ENCODE measurements at places on chromosomes 3 and 15. TPM values are rescaled to one million over a fixed set of nuclear protein-coding genes. Genes with fewer than 3 reads are reported as not detected.

SRPRB gene
- 36.2 TPM for total RNA-seq

LRIG1 gene
- 123 TPM for total RNA-seq

PSTPIP1 gene
- 2.9 TPM for total RNA-seq

- no peak for DNase-seq
Measured at GRCh38 chr3:198027799-198028390, 67.9 kb downstream of the LMLN start.

- no peak for DNase-seq
Measured at GRCh38 chr3:78858174-78858573, 909.6 kb downstream of the ROBO1 start.

GPR62 gene
- total RNA-seq = 0.62 TPM

GRCh38 chr15:88752951-88753350 is 50.3 kb upstream of the ACAN start:
- no peak for DNase-seq

DNA sequence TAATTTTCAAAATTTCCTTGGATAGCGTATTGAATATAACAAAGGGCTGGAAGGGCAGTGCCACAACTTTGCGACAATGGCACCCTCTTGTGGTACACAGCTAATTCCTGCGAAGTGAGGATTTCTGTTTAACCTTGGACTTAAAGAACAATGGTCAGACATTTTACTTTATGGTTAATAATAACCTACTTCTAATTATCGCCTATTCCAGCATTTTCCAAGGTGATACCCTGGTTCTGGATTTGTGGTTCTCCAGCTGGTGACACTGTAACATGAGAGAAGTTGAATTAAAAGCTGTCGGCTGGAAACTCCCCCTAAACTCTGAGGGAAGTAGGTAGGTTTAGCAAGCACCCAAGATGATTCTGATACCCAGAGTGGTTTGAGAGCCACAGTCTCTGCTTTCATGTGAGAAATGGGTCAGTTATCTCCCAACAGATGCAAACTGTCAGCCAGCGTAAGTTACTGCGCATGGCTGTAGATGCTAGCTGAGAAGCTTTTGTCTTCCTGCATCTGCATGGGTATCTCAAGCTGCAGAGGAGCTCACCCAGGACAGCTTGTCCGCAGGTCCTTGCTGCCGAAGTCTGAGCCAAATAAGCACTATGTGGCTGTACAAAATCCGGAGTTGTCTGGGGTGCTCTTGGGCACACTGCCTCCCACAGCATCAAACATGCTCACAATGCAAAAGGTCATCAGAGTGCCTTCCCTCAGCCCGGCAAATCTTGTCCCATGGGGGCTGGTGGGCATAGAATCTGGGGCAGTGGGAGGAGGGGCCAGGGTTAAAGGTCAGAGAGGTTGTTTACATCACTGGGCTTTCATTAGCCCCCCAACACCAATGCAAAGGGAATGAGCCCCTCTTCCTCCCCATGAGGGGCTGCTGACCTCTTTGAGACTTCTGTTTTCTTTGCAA is 6.6 kb upstream of the CHSY1 start:
- DNase-seq = peak; percentile 63

GRCh38 chr3:32118215-32118614 is 11.8 kb downstream of the GPD1L start:
- DNase-seq = no peak

SMCO1 gene
- 41.1 TPM for total RNA-seq

DNA sequence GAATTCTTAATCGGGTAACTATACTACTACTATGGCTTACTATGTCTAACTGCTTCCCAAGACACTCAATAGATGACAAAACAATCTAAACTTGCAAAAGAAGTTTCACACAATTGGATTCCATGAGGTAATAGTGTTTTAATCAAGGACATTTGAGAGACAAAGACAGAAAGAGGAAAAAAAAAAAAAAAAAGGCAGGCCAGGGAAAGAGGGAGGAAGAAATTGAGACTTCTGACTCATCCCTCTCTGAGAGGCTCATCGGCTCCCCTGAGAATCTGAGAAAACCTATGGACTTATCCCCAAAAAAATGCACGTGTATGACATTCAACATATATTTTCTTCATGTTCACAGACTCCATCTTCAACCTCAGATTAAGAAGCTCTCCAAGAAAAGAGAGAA is 61.0 kb downstream of the SCAPER start:
- DNase-seq = no peak

- no peak for DNase-seq
Measured at GRCh38 chr15:72936691-72937679, 115.3 kb upstream of the NEO1 start.

- DNase-seq = no peak
Measured at GRCh38 chr3:160105907-160106584, 117.4 kb downstream of the IL12A start.

DNA sequence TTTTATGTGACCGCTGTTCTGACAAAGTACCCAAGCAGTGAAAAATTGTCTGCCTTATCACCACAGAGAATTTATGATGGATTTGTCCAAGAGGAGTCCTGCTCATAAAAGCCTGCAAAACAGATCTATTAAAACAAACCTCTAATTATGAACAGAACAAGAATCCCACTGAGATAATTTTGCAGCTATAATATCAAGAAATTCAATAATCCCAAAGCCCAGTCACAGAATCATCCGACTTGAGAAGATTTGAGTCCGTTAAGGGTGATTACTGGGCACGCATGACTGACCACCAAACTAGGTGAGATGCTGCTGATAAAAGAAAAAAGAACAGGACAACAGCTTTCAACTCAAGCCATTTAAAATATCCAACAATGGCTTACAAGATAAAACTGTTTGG is 231.0 kb upstream of the WNT5A start:
- no peak for DNase-seq

GRCh38 chr15:69298697-69299441 is at the start of gene PAQR5:
Gene PAQR5, plus strand, starts transcription at chr15:69298912. Its CDS starts 61,169 bp downstream, at chr15:69360081.
- peak; percentile 71 for DNase-seq

TSC22D2 gene
- total RNA-seq = 38.9 TPM

CCDC39 gene
- not detected for total RNA-seq

GOLGA8H gene
- total RNA-seq = 0.79 TPM

DNA sequence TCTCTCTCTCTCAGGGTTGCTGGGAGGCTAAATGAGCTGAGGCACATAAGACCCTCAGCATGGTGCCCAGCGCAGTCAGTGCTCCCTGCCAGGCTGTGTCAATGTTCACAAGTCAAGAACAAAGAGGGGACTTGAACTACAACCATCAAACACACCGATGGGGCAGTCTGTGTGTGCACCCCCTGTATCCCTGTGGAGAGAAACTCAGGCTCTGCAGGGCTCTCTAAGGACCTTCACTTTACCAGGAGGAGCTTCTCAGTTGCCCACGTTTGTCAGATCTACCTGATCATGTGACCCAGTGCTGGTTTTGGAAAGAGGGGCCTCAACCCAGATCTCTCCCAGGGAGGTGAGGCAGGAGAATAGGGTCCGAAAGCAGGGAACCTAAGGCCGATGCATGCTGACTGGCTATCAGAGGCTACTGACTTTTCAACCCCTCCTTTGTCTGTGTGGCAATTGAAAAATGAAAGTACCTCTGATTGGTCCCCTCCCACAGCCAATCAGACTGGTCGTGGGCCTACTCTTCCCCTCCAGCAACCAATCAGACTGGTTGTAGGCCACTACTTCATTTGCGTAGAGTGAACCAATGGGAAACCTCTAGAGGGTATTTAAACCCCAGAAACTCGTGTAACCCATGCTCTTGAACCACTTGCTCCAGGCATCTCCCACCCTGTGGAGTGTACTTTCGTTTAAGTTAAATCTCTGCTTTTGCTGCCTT is 34.0 kb downstream of the RHCG start:
- DNase-seq = no peak

B3GALNT1 gene
- 89.6 TPM for total RNA-seq

DNA sequence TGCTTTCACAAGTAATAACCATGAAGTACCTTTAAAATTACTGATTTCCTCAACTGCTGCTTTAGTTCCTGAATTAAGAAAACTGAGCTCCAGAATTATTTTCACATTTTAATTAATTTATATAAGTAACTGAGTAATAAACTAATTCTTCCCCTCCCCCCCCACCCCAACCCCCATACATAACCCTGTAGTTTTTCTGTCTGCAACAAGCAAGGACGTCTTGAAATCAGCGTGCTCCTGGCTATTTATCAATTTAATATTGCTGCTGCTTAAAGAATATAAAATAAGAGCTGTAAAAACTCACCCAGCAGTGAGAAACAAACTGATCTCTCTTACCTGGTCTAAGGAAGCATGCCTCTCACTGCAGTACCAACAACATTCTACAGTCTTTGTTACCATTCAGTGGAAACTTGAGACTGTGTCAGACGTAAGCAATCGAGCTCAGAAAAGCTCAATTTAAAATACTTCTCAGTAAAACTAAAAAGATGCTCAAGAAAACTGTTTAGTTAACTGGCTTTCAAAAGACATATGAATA is 121.0 kb downstream of the TFDP2 start:
- no peak for DNase-seq

FBXL2 gene
- 4.9 TPM for total RNA-seq

GRCh38 chr3:172707030-172707429 is 3.8 kb downstream of the NCEH1 start:
- no peak for DNase-seq

DNA sequence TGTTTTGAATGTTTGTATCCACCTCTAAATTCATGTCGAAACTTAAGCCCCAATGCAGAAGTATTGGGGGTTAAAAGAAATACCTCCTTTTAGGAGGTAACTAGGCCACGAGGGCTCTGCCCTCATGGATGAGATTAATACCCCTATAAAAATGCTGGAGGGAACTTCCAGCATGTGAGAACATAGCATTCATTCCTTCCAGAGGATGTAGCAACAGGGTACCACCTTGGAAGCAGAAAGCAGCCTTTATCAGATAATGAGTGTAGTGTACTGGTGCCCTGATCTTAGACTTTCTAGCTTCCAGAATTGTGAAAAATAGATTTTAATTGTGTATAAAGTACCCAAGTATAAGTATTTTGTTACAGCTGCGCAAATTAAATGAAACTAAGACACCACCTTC is 353.4 kb upstream of the MANF start:
- DNase-seq = no peak

- no peak for DNase-seq
Measured at GRCh38 chr15:79977431-79978054, 6.5 kb upstream of the BCL2A1 start.

DNA sequence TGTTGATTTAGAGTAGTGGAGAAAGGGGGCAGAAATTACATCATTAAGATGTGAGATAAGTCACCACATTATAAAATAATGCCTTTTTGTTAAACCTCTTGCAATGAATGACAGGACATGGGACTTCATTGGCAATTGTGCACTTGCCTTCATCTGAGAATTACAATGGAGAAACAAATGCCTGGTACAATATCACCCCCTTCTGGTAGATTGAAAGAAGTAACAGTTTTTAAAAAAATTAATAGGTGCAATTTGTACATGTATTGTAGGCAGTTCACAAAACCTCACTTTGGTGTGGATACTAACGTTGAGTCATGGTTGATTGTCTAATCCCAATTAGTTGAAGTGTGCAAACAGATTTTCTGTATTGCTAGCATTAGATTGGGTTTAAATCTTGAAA is 4.6 kb upstream of the P2RY14 start:
- no peak for DNase-seq

- DNase-seq = no peak
Measured at GRCh38 chr3:72520690-72521308, 327.4 kb downstream of the SHQ1 start.

- peak; percentile 50 for DNase-seq
Measured at GRCh38 chr15:95365511-95366107, 964.9 kb upstream of the NR2F2 start.

GRCh38 chr3:154510780-154511179 is 80.8 kb upstream of the GPR149 start:
- no peak for DNase-seq

SCN5A gene
- 131 TPM for total RNA-seq

- no peak for DNase-seq
Measured at GRCh38 chr15:91537856-91538255, 315.7 kb upstream of the SLCO3A1 start.

IL12A gene
- total RNA-seq = 0.24 TPM

DNA sequence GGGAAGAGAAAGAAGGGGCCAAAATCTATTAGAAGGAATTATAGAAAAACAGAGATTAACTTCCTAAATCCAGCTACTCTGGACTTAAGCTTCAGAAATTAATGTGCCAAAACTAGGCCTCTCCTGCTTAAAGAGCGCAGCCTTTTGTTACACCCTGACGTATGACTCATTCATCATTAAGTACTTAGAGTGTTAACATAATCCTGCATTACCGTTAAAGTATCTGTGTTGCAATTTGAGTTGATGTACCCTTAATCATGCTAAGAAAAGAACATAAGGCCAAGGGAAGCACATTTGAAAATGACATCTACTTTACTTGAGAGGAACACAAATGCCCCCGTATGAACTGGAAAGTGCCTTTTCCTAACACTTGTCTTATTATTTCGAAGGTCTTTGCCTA is 7.9 kb downstream of the HTR3D start:
- no peak for DNase-seq

- DNase-seq = no peak
Measured at GRCh38 chr3:30610702-30611368, 4.4 kb downstream of the TGFBR2 start.

MORC1 gene
- not detected for total RNA-seq

DNA sequence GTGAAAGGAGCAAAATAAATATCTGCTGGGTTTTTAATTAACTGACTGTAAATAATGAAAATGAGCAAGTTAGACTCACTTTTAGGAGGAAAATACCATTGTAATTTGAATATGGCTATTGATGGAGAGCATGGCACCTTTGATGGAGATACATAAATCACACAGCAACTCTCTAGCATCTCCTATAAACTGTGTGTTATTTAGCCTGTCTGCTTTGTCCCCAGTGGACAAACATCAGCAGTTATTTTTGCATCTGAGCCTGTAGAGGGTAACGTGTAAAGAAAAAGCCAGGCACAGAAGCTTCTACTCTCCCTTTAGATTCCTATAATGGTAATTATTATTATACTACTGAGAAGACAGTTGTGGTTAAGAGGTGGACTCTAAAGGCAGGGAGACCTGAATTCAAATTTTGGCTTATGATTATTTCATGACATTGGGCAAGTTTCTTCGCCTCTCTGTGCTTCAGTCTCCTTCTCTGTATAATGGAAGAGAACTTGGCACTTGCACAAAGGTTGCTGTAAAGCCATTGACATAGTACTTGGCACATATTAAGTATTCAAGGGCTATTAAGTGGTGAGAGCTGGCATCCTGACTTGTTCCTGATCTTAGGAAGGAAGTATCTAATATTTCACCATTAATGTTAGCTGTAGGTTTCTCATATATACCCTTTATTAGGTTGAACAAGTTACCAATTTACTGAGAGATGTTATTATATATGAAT is 289.5 kb upstream of the TRIM42 start:
- DNase-seq = no peak
